ENCODE measurements at places on chromosomes 12 and 14. TPM values are rescaled to one million over a fixed set of nuclear protein-coding genes. Genes with fewer than 3 reads are reported as not detected.

The GPR137C gene
- total RNA-seq, result 0.37 TPM

GRCh38 chr12:67472539-67472938, 176.0 kb upstream of the DYRK2 start:
- no peak for DNase-seq

- DNase-seq, result no peak
Measured at GRCh38 chr12:126112141-126112540, 1046.9 kb downstream of the AACS start.

The PMCH gene
- total RNA-seq, result not detected

- DNase-seq, result no peak
Measured at GRCh38 chr12:105775343-105775742, 363.4 kb downstream of the NUAK1 start.

DNA sequence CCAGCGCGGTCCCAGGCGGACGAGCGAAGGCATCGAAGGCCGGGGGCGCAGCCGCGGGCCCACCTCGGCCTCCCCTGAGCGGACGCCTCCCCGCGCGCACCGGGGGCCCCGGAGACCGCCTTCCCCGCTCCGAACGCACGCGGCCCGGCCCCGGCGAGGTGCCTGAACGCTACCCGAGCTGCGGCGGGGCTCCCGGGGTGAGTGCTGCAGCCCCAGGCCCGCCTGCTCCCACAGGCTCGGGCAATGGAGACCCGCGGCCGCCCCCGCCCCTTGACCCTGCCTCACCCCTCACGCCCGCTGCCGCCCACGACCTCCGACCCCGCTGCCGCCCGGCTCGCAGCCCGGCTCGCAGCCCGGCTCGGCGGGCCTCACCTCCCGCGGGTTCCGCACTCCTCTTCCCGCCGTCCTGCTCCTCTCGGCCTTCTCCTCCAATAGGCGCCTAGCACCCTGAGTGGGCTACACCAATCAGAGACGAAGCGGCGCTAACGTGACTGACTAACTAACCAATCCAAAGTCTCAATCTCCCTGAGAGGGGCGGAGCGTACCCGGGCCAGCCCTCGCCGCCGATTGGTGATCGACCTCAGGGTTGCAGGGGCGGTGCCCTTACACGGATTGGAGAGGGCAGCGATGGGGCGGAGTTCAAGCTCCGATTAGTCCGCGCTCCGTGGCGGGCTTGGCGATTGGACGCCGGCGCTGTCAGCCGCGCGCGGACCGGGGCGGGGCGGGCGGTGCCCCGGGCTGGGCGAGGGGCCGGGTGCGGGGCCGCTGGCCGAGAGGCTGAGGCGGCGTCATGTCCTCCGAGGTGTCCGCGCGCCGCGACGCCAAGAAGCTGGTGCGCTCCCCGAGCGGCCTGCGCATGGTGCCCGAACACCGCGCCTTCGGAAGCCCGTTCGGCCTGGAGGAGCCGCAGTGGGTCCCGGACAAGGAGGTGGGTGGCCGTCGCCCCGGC, at the start of the genes XRCC3 and ZFYVE21:
Gene XRCC3 (minus strand): TSS at position 400 of the 949 bp plus-strand sequence. CDS start 4,364 bp downstream, outside the sequence.
Gene ZFYVE21 (plus strand): TSS at position 759 of the 949 bp plus-strand sequence. CDS start 32 bp downstream, at position 791.
- peak; percentile 99 for DNase-seq

GRCh38 chr12:2641207-2641606, 153.6 kb upstream of the FKBP4 start:
- no peak for DNase-seq

The KLRC2 gene
- not detected for total RNA-seq

- DNase-seq, result no peak
Measured at GRCh38 chr12:84978921-84979320, 57.2 kb downstream of the TSPAN19 start.

The ERBB3 gene
- 0.60 TPM for total RNA-seq

DNA sequence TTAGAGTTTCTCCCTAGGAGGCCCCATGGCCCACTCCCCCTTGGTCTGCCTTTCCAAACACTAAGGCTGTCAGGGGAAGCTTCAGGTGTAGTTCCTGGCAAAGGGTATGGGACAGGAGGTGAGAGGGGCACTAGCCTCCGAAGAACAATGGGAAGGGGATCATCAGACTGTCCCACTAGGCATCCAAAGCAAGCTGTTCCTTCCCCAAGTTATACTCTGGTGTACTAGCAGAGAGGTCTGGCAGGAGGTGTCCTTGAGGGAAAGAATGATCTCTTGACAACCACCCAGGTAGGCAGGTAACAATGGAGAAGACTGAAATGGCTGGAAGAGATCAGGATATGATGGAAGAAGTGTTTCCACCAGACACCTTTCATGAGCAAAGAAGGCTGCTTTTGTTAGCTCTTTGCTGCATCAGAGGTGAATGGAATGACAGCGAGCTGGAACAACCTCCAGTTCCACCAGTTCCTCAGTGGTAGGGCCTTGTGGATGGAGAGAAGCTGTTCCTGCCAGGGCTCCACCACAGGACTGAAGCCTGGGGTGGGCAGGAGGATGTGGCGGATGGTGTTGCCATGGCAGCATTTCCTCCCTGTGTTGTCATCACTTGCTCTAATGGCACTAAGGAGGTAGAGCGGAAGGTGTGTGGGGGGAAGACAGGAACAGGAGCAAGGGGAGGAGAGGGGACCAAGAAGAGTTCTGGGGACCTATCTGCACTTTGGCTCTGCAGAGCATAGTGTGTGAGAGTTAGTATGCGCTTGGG, 2.3 kb upstream of the AGAP2 start:
- peak; percentile 72 for DNase-seq

DNA sequence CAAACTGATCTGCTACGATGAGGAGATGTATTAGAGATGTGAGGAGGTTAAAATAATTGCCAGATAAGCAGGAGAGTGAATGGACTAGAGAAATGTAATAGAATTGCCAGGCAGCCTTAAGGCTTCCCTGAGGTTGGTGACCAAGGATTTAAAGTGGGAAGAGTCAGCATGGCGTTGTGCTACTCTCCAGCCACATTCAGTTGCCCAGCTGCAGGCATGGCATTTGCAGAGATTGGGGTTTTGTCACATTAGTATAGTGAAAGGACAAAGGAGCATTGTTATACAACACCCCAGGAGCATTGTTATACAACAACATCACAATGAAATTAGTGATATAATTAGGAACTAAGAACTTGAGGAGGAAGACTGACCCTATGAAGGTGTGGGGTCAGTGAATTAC, 31.7 kb downstream of the MARK3 start:
- DNase-seq, result no peak

GRCh38 chr12:49546481-49546880, 7.7 kb downstream of the KCNH3 start:
- no peak for DNase-seq

The SYCP3 gene
- 0.29 TPM for total RNA-seq

The KCNJ8 gene
- total RNA-seq, result not detected

DNA sequence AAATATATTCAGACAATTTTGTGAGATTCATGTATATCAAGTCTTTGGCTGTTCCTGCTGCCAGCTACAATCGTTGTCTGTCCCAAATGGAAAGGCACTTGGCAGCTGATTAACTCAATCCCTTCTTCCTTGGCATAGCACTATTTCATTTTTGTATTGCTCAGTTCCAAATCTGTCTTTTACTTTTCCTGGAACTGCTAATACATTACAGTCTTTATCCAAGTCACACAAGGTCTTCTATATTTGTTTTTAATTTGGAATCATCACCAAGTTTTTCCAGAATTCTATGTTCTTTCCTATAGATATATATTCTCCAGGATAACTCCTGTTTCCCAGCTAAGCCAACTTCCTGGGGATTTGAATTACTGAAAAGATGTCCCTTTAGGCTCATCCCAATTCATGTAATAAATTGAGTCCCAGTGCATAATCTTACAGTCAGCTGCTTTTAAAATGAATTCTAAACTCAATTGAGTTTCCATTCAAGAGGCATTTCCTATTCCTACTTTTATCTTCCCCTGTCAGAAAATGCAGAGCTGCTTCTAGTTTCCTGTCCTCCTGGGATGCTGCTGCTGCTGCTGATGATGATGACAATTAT, 45.9 kb downstream of the DYRK2 start:
- DNase-seq, result no peak

DNA sequence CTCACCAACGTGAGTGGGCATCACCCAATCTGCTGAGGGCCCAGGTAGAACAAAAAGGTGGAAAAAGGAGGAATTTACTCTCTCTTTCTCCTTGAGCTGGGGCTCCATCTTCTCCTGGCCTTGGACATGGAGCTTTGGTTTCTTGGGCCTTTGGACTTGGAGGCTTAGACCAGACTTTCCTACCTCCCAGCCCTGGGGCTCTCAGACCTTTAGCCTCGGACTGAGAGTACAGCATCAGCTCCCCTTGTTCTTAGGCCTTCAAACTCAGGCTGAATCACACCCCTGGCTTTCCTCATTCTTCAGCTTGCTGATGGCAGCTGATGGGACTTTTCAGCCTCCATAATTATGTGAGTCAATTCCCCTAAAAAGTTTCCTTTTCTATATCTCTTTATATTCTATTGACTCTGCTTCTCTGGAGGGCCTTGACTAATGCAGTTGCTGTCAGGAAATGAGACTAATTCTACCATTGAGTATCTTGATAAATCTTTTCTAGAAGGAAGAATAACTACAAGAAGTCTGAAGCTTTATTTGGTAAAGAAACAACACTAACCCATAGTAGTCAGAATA, 15.9 kb upstream of the CLEC4E start:
- DNase-seq, result no peak

The ACSM4 gene
- total RNA-seq, result not detected

DNA sequence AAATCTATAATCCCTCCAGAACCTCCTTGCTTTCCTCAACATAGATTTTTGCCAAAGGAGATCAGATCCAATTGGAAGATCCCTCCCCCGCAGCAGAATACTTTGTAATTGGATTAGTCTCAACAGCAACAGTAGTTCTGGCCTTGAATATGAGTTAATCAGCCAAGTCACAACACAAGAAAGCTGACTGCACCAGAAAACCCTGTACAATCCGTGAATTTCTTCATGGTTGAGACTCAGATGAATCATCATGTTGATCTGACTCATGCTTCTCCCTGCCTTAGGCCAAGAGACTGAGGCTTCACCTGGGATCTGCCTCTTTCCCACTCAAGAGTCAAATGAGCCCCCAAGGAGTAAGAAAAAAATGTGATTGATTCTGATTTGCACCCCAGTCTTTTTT, 3.0 kb upstream of the METTL17 start:
- no peak for DNase-seq

DNA sequence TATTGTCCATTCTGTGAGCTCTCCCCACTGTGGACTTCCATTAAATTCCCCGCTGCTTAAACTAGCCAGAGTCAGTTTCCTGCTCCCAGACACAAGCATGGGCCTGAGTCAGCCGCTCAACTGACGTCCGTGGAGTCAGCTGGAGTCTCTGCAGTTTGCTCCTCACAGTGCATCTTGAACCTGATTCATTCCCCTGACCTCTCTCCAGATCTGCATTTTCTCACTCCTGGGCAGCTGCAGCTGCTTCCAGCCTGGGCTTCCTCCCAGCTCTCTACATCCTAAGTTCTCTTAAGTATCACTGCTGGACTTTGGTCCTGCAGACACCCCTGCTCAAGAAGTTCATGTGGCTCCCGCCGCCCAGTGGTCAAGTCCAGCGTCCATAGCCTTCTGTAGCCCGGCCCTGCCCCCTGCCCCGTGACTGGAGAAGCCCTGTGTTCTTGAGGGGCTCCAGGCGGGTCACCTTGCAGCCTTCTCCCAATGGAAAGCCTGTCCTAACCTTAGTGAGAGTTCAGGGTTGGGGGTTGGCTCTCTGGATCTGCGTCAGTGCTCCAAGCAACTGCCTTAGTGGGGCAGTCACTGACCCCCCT, 20.0 kb downstream of the NFKBIA start:
- no peak for DNase-seq

The KRT82 gene
- total RNA-seq, result not detected

GRCh38 chr14:60161196-60162107, 3.7 kb downstream of the DHRS7 start:
- no peak for DNase-seq

DNA sequence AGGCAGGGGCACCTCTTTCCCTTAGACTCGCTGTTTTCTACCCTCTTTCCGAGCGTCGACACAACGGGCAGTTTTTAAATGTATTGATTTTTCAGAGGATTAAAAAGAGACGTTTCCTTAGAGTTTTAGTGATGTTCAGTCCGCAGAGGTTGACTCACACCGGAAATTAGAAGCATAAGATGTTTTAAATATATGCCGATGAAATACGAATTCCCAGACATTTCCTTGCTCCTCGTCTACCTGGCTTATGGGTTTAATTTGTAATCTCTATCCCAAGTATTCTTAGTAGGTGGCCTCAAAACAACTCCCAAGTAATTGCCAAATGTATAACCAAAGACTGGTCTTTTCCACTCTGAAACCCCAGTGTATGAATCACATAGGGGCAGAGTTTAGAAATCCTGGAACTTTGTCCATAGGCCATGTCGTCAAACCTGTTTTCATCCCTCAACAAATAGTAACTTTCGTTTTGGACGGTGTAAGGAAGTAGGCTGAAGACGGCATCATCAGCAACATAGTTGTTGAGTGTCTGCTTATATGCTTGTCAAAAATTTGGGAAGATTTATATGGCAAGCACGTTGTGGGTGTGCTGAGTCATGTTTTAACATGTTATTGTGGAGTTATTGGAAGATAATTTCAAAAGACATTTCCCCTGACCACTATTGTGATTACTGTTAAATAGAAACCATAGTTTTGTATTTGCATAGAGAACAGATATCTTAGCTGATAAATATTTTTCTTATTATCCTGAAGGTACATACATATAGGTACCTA, 824 bp downstream of the TBK1 start:
- DNase-seq, result no peak

DNA sequence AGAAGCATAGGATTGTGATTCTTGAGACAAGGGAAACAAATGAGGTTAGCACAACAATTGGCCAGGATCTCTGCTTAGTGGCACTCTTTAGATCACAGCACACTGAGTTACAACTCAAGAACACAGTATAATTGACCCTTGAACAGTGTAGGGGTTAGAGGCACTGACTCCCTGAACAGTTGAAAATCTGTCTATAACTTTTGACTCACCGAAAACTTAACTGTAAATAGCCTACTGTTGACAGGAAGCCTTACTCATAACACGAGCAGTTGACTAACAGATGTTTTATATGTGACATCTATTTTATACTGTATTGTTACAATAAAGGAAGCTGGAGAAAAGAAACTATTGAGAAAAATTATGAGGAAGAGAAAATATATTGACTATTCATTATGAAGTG, 296.1 kb downstream of the RERGL start:
- DNase-seq, result no peak

GRCh38 chr14:34700622-34701130, 13.7 kb downstream of the CFL2 start:
- no peak for DNase-seq

DNA sequence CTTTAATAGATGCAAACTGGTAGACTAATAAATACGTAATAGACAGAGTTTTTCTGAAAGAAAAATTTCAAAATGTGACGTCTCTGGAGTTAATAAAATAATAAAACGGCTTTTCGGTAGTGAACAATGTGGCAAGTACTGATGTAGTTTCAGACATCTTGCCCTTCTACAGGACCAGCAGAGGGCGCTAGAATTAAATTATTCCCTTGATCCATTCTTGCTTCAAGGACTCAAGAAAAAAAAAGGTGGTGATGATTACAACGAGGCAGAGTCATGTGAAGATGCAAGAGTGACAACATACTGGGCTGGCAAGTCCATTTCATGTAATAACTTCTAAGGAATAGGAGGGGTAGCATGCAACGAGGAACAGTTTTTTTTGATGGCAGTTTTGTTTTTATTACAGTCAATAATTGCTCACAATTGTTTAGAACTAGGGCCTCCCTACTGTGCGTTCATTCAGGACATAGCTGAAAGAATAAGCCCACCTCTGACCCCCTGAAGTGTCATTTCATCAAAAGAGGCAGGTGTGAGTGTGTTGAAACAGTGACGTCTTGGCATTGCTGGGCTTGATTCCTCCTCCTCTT, 101.0 kb upstream of the GZMB start:
- DNase-seq, result no peak

The RNASE7 gene
- not detected for total RNA-seq

- DNase-seq, result no peak
Measured at GRCh38 chr12:78308701-78309100, 478.0 kb downstream of the NAV3 start.
